Fibroblast of skin of left quadriceps (primary cell): ENCODE measurements at places on chromosomes 3 and 15.

DNA sequence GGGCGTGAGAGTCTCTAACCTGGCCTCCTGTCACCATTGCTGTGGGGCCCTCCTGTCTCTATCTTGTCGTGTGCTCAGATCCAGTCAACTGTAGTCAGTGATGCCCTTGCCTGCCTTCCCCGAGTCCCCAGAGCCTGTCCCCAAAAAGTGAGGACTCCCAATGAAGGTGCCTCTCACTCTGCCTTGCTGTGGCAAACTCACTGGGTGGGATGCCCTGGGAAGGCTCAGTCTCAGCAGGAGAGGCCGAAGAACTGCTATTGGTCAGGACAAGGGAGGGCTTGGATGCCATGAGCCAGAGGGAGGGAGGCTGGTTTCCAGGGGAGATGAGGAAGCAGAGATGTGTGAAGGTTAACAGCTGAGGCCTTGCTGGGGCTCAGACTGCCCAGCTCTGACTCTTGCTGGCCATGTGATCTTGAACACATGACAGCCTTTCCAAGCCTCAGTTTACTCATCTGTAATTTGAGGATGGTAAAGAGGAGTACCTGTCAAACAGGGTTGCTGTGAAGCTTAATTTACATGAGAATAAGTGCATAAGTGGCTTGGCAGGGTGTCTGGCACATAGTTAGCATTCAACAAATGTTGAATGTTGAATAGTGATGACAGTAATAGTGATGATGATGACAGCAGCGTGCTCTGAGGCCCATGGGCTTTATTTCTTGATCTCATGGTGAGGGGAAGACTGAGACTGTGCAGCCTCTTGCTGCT lies 8.2 kb downstream of the KY start:
- DNase-seq, result no peak

GRCh38 chr3:80999481-80999880 lies 762.0 kb downstream of the GBE1 start:
- DNase-seq, result no peak

- no peak for DNase-seq
Observed at GRCh38 chr3:146078031-146078430, 83.0 kb downstream of the PLOD2 start.

GRCh38 chr3:13462125-13462629 lies 17.9 kb upstream of the HDAC11 start:
- DNase-seq, result no peak

DNA sequence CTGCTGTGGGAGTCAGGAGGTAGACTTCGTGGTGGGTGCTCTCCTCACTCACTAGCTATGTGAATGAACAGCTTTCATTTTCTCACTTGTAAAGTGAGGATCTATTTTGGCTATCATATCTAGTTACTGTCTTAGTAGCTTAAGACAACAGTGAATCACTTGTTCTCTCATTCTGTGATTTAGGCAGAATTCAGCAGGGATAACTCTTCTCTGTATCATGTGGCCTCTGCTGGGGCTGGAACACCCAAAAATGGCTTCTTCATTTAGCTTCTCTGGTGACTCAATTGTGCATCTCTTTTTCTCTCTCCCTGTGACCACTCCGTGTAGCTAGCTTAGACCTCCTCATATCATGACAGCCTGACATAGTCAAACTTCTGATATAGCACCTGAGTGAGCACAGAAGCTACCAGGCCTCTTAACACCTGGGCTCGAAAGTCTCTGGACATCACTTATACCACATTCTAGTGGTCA lies 68.4 kb downstream of the BFSP2 start:
- DNase-seq, result no peak

DNA sequence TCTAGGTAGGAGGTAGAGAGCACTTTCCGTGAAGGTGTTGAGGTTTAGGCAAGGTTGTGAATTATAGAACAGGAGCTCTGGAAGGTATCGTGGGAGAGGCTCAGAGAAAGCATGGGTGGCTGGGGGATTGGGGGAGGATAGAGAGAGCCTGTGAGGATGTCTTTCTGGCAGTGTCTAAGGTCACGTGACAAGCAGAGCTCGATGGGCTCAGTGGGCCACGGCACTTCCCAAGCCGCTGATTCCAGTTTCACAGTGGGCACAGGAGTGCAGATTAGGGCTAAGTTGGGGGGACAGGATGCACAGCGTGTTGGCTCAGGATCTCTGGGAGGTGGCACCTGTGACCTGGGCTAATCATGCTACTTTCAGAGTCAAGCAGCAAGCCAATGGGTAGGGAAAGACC lies 52.0 kb downstream of the CEMIP start:
- DNase-seq, result no peak

GRCh38 chr3:134255404-134255803 lies 4.7 kb upstream of the RYK start:
- no peak for DNase-seq

GRCh38 chr15:64379216-64379960 lies 1.9 kb downstream of the PCLAF start:
- no peak for DNase-seq

DNA sequence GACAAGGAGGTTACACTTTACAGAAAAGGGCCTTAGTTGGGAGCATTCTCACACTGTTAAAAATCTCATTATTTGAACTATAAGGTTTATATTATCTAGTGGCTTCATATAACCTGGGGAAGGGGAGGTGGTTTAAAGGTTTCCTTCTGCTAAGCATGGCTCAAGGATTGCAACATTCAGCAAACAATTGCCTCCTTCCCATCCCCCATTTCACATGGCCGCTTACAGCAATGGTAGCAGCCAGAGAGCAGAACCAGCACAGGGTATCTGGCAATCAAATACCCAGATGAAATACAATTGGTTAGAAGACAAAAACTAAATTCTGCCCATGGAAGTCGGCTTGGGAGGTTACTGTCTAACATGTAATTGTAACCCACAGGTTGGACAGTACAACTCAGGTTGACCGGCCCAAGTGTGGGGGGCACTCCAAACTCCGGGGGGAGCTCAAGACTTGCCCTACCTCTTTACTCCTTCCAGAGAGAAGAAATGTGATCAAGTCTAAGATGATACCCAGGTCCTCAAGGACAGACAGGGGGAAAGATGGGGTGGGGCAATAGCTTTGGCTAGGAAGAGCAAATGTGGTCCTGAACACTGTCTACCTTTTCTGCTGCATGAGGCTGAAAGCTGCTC lies 15.5 kb downstream of the ETV5 start:
- DNase-seq, result no peak

GRCh38 chr15:85500729-85501128 lies 120.3 kb downstream of the AKAP13 start:
- DNase-seq, result no peak

GRCh38 chr3:190495796-190496195 lies 18.1 kb upstream of the IL1RAP start:
- DNase-seq, result no peak

- no peak for DNase-seq
Observed at GRCh38 chr15:80578206-80578595, 116.9 kb upstream of the ABHD17C start.

GRCh38 chr3:17352620-17353019 lies 389.8 kb downstream of the TBC1D5 start:
- no peak for DNase-seq

- no peak for DNase-seq
Observed at GRCh38 chr3:139941580-139941979, 6.6 kb downstream of the CLSTN2 start.

- no peak for DNase-seq
Observed at GRCh38 chr3:150022381-150023238, 51.9 kb upstream of the PFN2 start.

DNA sequence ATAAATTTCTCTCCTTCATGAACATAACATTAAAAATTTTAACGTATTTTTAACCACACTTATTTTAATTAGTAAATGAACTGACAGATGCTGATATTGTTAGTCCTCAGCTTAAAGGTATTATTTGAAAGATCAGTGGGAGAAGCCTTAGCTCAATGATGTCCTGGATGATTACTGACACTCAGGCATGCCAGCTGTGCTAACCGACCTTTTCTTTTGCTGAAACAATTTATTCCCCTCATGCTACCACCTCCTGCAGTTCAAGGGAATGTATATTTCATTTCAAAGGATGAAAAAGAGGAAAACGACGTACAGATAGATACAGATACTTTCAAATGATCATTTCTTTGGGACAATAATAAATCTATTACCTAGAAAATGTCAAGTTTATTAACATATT lies 620.8 kb downstream of the FGF12 start:
- DNase-seq, result no peak

DNA sequence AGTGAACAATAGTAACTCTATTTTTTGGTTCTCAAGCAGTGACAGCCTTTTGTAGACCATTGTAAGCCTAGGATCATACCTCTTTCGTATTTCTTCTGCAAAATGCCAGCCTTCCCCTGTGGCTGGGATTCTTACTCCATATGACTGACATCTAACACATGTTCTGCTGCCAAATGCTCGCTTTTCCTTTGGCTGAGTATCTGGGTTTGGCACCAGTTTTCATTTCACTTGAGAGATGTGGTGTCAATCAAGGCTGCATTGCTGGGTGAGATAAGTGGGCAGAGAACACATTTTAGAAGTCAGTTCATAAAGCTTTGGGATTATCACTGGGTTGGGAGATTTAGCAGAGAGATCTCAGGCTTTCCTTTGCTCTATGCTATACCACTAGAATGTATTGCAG lies 514.7 kb upstream of the SGO1 start:
- DNase-seq, result no peak

GRCh38 chr3:186070996-186071395 lies 37.9 kb downstream of the ETV5 start:
- DNase-seq, result no peak

- DNase-seq, result no peak
Observed at GRCh38 chr3:194998417-194998816, 272.5 kb downstream of the XXYLT1 start.
